ENCODE measurements at places on chromosomes 12 and 14.

GRCh38 chr12:70244409-70244808, 1.2 kb downstream of the CNOT2 start:
- DNase-seq = no peak

DNA sequence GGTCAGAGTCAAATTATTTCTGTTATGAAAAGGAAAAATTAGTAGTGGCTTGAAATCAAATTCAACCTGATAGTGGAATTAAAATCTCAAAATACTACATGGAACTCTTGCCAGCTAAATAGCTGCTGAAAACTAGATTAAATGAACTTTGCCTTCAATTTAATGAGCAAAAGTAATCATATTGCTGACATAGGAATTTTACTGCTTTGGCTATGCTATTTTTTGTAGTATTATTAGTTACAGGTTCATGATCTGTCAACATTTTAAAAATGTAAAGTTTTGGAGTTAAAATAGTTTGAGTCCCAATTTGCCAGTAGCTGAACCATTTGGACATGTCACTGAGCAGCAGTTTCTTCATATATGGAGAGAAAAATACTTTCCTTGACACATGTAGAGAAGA, 81.4 kb downstream of the RERGL start:
- DNase-seq = no peak

- no peak for DNase-seq
Observed at GRCh38 chr14:64364907-64365306, 23.2 kb upstream of the MTHFD1 start.

DNA sequence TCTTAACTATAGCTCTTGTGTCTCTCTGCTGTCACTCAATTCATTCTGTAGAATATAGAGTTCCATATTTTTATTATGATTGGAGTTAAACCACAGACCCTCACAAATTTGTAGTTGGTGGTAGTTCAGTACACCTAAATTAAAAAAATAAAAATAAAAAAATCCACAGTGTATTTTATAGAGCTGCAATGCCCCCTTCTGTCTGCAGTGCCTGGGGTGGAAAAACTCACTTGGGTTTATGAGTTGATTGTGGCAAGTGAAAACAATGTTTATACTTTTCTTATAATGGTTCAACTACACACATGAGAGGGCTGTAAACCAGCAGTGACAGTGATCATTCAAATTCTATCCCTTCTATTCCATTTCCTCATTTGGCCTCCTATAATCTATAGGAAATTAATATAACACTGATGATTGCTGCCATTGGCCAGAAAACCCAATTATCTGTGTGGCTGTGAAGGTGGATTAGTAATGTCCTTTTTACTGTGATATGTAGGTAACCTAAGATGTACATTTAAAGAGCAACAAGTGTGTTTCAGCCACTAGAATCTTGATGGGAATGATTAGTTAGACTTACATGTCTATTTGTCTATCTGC, 166.9 kb upstream of the LRIG3 start:
- DNase-seq = no peak

GRCh38 chr12:27429606-27430005, 16.9 kb upstream of the SMCO2 start:
- DNase-seq = no peak

Data from heart left ventricle (tissue), 16 donors.